ENCODE measurements at places on chromosomes 2 and 18.

- DNase-seq: no peak
These were observed 164.9 kb downstream of the GFPT1 start for GRCh38 chr2:69221960-69222751.

- DNase-seq: no peak
These were observed 279.2 kb downstream of the GALR1 start for GRCh38 chr18:77528872-77529271.

- no peak for DNase-seq
These were observed 47.7 kb downstream of the BCL2 start for GRCh38 chr18:63271881-63272299.

DNA sequence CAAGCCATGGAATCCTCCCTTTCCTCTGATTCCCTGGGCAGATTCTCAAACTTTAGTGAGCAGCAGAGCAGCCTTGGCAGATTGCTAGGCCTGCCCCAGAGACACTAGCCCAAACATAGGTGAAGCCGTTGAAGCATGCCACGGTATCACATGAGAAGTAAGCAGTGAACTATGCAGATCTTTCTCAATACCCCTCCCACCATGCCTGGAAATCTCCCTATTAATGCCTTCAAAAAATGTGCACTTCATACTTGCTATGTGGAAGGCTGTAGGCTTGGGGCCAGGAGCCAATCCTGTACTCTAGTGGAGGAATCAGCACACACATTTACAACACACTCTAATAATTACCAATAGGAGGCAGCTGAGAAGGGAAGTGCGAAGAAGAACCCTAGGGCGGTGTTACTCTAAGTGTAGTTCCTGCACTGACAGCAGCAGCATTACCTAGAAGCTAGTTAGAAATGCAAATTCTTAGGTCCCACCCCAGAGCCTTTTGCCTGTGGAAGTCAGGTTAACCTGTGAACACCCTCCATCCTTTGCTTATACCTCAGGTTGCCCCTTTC lies 305.1 kb upstream of the SPRED2 start:
- no peak for DNase-seq

GRCh38 chr2:105364436-105365139 lies 27.2 kb downstream of the C2orf49 start:
- DNase-seq: no peak

- DNase-seq: no peak
These were observed 45.3 kb downstream of the FRZB start for GRCh38 chr2:182821182-182821581.

- no peak for DNase-seq
These were observed 283.2 kb downstream of the INSIG2 start for GRCh38 chr2:118371515-118371914.

GRCh38 chr2:190649798-190650390 lies 1.0 kb downstream of the NAB1 start:
- no peak for DNase-seq

DNA sequence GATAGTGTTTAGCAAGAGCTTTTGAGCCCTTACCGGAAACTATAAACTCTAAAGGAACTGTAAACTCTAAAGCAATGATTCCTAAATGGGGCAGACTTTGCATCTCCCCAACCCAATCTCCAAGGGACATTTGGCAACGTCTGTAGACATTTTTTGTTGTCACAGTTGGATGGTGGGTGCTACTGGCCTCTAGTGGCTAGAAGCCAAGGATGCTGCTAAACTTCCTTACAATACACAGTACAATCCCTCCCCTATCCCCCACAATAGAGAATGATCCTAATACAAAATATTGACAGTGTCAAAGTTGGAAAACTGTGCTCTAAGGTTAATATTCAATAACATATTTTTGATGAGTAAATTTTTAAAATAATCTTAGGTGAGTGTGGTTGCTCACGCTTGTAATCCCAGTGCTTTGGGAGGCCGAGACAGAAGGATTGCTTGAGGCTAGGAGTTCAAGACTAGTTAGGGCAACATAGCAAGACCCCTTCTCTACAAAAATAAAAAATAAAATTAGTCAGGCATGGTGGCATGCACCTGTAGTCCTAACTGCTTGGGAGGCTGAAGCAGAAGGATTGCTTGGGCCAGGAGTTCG lies 66.7 kb downstream of the PTPN4 start:
- no peak for DNase-seq

GRCh38 chr2:64750001-64750816 lies 96.5 kb upstream of the SERTAD2 start:
- no peak for DNase-seq

GRCh38 chr2:7022492-7023385 lies 105.5 kb downstream of the RNF144A start:
- DNase-seq: no peak

- DNase-seq: no peak
These were observed 60.0 kb upstream of the HDAC4 start for GRCh38 chr2:239460780-239461179.

DNA sequence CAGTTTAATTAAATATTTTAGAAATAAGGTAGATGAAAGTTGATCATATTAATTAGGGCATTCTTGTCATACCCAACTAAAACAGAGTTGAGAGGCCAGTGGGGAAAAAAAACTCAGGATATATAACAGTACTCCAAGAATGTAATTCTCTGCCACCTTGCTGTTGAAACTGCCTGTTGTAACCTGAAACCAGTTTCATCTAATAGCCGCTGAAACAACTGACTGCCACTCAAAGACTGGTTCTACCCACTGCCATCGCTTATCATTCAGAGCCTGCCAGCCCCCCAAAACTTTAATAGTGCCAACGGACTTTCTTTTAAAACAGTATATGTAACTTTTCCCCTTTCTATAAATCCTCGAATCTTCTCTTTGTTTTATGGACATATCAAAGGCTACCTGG lies 37.7 kb upstream of the FSIP2 start:
- DNase-seq: no peak

DNA sequence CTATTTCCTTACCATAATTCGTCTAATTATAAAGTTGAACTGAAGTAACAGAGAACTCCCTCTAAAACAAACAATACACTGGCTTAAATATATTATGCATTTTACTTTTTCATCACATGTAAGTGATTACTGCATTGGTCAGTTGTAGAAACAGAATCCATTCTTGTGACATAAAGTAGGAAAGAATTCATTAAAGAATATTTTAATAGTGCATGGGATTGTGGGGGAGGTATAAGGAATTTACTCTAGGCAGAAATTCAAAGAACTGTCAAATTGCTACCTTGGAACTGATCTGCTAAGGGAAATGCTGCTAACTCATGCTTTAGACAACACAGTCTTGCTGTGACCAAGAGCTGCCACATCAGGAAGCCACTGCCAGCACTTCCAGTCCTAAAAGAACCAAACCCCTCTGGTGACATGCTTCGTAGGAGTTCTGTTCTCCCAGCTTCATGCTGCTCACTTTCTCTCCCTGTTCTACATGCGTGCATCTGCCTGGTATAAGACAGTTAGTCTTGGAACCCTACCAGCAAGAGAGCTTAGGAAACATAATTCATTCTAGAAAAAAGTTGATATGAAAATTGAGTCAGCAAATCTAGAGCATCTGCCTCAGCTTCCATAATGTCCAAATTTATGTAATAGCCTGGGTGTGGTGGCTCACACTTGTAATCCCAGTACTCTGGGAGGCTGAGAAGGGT lies 1137.6 kb upstream of the NXPH2 start:
- DNase-seq: no peak

GRCh38 chr2:161118722-161119121 lies 41.5 kb upstream of the TANK start:
- no peak for DNase-seq

DNA sequence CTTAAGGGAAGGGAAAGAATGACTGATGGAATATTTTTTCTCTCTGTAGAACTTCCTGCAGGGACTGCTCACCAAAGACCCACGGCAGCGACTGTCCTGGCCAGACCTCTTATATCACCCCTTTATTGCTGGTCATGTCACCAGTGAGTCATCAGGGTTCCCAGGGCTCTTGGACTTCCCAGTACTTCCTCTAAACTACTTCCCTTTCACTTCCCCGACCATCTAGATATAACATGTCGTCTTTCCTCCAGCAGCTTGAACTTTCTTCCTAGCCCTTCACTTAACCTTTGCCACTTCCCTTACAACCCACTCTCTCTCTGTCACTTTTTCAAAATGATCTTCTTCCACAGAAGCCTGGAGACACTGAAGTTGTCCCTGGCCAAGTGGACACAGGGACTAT lies 7.2 kb downstream of the STK36 start:
- DNase-seq: no peak
